ENCODE measurements at places on chromosomes 5 and 9.

- no peak for DNase-seq
Measured at GRCh38 chr9:89848060-89849040, 243.5 kb downstream of the GADD45G start.

DNA sequence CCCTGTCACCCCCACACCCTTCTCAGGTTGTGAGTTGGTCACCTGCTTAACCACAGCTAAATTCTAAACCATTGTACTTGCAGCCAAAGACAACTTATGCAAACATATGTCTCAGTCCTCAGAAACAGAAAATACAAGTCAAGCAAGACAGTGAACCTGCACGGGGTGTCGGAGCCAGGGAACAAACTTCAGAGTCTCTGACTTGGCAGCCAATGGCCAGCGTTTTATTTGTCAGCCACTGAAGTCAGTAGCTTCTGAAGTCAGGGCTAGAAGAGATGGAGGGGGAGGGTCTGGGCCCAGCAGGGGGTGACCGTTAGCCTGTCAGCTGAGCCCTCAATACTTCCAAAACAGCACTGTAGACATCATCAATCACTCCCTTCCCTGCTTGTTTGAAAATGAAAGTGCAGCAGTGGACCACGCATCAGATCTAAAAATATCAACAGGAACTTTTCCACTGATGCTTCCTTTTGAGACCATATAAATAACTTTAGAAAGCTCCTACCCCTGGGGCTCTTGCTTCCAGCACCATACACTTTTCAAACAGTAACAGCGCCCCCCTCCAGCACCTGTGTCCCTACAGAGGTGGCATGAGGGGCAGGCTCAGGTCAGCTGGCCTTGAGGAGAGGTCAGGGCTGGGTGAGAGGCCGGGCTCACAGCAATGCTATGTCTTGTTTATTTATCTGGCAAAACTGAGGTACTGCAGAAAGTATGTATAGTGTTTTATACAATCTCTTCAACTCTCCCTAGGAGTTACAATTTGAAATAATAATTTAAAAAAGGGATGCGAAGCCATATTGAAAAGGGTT, 142.5 kb downstream of the ACER2 start:
- DNase-seq = no peak

DNA sequence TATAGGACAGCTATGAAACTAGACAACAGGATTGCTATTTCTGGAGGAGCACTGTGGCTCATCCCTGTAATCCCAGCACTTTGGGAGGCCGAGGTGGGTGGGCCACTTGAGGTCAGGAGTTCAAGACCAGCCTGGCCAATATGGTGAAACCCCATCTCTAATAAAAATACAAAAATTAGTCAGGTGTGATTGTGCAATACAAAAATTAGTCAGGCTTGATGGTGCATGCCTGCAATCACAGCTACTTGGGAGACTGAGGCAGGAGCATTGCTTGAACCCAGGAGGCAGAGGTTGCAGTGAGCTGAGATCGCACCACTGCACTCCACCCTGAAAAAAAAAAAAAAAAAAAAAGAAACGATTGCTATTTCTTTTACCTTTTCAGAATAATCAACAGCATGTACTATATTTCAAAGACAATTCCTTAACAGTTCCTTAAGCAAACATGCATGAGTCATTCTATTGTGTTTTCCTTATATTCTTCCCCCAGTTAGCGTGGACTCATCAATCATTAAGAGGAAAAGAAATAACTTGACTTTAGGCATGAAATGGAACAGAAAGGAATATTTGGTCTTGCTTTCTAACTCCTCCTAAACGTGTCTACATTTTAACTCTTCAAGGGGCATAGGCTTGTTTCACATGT, 162.6 kb downstream of the TAF11L14 start:
- no peak for DNase-seq

- no peak for DNase-seq
Measured at GRCh38 chr5:124847907-124848306, 101.5 kb upstream of the ZNF608 start.

GRCh38 chr5:1666812-1667588, 132.6 kb downstream of the MRPL36 start:
- peak; percentile 72 for DNase-seq

DNA sequence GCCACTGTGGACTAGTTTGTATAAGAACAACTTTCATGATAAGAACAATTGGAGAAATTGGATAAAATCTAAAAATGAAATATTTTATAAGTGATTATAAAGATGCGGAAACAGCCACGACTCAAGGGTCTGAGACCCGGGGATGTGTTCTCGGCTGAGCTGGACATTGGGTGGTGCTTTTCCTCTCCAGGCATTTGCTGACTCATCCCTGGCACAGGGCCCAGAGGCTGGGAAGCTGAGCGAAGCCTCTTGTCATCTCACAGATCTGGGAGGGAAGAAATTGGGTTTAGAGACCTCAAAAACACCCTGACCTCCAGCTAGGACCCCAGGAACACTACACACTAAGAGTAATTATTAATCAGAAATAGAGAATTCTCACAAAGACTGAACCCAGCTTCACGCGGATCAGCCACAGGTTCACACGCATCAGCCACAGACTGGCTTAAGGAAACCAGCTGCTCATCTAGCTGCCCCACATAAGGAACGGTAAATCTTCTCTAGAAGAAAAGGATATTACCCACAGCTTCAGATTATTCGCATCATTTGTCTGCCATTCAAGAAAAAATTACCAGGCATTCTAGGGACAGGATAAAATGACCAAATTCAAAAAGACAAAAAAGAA, 2.8 kb upstream of the OR2V1 start:
- no peak for DNase-seq

DNA sequence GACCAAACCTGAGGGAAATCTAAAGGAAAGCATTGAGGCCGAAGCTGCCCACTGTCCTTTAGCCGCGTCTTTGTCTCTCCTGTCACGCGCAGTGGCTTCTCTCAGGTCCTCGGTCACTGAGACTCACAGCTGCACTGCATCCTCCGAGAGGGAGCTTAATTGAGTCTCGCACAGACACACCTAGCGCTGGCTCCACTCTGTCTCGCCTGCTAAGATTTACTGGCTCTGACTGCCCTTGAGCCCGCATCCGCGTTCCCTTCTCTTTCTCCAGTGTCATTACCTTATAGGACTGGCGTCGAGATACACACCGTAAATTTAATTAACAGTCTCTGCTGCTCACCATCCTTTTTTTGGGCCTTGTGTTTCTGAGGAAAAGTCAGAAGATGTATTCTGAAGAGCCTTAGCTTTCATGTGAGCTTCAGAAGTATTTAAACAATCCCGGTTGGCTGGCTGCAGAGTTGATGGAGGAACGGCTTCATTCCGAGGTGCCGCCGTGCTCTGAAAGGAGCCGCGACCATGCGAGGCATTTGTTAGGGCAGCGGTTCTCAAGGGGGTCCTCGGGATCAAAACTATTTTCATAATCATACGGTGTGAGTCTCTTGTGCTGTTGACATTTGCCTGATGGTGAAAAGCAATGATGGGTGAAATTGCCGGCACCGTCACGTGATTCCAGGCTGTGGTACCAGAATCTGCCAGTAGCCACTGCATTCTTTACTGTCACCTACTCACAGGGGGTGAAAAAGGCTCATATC, 58.3 kb downstream of the GPR107 start:
- no peak for DNase-seq

GRCh38 chr5:170885256-170885655, 23.4 kb downstream of the RANBP17 start:
- no peak for DNase-seq

DNA sequence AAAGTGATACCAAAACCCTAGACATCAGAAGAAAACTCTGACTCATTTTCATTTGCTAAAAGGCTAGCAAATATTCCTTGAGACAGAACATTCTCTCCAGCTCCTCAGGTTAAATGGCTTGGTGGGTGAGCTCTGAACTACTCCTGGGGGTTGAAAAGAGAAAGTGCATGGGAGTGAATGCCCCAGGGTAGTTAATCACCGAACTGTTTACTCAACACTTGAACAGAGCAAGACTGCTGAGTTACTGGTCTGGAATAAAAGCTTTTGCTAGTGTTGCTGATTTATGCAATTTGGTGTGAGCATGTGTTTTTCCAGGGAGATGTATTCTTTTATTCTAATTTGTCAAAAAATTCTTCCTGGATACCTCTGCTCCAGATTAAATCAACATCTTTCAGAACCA, 88.3 kb upstream of the PRDM9 start:
- peak; percentile 26 for DNase-seq

GRCh38 chr9:114364134-114365041, 23.4 kb downstream of the AKNA start:
- DNase-seq = no peak

GRCh38 chr9:124357721-124358361, 57.4 kb downstream of the PSMB7 start:
- DNase-seq = no peak

DNA sequence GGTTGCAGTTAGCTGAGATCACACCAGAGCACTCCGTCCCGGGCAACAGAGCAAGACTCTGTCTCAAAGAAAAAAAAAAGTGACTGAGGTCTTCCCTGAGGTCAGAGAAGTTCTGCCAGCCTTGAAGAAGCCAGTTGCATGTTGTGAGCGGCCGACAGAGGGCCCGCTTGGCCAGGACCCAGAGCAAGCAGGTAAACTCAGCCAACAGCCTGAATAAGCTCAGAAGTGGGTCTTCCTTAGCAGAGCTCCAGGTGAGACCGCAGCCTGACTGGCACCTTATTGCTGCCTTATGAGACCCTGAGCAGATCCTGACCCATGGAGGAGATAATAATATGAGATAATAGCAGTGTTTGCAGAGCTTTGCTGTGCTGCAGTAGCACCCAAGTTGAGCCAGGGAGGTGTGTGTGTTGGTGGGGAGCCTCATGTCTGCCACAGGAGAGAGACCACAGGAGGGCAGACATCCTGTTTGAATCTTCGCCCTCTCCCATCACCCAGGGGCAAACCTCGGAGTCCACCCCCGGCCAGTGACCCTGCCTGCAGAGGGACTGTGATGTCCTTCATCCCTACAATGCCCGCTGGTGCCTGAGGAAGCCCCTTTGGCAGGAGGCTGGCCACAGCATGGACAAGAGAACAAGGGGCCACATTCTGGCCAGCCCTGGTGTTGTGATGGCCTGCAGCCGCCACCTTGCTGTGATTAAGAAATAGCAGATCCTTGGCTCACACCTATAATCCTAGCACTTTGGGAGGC, 10.8 kb upstream of the BARX1 start:
- peak; percentile 14 for DNase-seq

DNA sequence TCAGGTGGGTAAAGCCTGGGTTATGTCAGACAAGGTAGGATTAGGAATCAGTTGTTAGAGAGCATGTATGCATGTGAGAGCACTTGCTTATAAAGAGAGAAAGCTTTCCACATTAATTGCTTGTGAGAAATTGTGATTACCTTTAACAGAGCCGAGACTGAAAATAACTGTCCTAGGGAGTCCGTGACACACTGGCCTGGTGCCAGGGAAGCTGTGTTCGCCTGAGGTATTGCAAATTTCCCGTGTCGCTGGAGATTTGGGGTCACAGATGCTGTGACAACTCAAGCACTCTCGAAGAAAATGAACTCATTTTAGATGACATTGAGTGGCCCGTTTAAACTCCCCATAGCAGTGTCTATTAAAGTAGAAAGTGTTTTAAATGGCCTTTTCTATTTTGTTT, 9.6 kb downstream of the SLC1A1 start:
- DNase-seq = no peak

GRCh38 chr9:136088939-136089696, 6.0 kb downstream of the NACC2 start:
- DNase-seq = peak; percentile 25

DNA sequence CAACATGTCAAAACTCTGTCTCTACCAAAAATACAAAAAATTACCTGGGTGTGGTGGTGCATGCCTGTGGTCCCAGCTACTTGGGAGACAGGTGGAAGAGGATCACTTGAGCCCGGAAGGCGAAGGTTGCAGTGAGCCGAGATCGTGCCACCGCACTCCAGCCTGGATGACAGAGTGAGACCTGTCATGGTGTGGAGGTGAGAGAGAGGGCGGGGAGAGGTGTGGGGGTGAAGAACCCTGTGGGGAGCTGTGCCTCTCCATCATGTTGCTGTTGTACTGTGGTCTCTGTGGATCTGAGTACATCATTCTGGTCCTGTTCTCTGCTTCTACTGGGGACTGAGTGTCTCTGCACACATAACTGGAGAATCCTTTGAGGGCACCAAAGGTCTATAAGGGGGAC, 11.3 kb upstream of the SLC34A1 start:
- DNase-seq = no peak

DNA sequence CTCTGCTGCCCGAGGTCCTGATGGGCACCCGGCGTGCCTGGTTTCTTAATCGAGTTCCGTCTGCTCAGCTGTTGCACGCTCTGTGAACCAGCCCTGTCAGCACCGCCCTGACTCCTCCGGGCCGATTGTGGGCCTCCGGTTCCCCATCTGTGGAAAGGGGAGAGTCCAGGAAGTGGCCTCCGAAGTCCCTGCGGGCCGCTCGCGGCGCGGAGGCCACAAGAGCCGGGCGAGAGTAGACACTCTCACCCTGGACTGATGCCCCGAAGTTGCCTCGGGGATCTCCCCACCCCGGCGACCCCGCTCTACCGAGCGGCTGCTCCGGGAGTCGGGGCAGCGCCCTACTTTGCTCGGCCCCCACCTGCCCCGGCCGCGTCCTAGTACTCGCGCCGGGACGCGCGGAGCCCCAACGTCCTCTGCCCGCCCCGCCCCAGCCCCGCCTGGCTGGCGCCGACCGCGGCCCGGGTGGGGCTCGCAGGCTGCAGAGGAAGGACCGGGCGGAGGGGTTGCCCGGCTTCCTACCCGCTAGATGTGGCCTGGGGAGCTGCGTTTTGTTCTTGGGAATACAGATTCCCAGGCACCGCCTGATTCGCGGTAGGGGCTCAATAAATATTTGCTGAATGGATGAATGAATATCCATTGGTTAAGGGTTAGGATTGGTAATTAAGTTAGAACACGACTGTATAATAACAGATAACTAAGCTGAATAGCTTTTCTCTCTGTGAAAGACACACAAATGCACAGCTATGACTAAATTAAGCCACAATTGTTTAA, 935 bp upstream of the ZNF367 start:
- peak; percentile 53 for DNase-seq

DNA sequence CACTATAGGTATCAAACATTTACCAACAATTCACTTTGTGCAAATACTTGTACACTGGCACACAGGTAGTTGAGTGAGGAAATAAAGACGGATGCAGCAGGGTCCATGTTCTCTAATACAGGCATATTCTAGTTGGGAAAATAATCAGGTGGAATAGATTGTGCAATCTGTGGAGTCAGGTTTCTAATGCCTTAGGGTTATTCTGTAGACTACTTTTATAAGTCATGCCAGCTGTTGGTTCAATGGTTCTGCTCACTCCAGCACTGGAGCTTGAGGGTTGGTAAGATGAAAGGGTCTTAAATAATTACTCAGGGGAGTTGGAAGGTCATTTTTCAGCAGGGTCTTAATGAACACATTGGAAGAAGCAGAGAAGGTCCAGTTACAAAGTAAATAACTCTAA, 690.3 kb upstream of the DMAC1 start:
- no peak for DNase-seq

- DNase-seq = no peak
Measured at GRCh38 chr5:136682986-136683385, 317.6 kb upstream of the TRPC7 start.
